ENCODE measurements at places on chromosomes 5 and 9.

GRCh38 chr9:38694676-38695075 is 25.3 kb downstream of the FAM240B start:
- DNase-seq = no peak

DNA sequence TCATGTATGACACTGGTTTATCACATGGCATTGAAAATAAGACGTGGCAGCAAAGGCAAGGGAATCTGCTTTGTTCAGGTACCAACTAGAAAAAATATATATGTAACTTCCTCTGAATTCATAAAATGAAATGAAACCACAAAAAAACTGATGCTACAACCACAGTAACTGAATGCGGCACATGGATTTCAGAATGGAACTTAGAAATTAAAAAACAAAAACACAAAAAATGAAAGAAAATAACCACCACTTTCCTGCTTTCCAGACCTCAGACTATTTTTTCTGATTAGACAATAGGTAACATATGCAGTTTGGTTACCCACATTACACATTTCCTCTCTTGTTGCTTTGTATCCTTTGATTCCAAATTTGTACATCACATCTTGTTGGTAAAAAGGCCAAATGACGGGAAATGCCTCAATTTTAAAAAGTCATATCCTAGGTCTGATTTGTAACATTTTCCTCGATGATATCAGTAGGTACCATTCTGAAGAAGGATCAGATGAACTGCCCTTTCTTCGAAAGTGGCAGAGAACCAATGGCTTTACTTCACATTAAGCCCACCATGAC is 18.1 kb upstream of the PDCL start:
- no peak for DNase-seq

DNA sequence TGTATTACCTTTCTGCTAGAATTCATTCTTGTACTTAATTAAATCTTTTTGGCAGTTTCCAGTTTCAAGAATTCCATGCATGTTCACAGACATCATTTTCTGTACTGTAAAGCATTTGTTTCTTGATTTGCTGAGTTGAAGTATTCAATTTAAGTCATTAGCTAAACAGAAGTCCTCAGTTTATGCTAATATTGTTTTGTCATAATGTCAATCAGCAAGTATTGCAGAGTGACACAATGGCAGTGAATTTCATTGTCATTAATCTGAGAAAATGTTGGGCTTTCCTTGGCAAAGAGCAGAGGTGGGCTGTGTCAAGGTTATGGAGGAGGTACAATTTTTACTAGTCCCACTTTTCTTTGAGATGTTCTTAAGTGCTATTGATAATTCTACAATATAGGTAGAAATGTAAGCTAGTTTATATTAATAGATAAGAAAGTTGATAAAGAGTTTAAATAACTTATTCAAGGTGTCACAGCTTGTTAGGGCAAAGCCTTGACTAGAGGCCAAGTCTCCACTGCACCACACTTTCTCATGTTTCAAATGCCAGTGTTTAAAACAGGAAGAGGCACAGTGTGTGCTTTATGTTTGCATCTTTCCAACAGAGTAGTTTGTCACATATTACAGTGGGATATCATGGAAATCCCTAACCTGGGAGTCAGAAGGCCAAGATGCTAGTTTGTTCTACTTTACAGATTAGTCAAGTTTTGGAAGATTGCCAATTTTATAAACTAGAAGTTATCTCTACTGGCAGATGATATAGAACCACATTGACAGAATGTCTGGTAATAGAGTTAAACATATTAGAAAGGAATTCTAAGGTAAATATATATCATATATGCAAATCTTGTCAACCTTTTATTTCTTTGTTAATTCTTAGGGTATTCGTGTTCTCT is 56.3 kb downstream of the SLF1 start:
- DNase-seq = no peak

- DNase-seq = no peak
Measured at GRCh38 chr5:179264053-179264782, 81.0 kb downstream of the ADAMTS2 start.

- no peak for DNase-seq
Measured at GRCh38 chr9:68887232-68887631, 126.7 kb downstream of the PRKACG start.

DNA sequence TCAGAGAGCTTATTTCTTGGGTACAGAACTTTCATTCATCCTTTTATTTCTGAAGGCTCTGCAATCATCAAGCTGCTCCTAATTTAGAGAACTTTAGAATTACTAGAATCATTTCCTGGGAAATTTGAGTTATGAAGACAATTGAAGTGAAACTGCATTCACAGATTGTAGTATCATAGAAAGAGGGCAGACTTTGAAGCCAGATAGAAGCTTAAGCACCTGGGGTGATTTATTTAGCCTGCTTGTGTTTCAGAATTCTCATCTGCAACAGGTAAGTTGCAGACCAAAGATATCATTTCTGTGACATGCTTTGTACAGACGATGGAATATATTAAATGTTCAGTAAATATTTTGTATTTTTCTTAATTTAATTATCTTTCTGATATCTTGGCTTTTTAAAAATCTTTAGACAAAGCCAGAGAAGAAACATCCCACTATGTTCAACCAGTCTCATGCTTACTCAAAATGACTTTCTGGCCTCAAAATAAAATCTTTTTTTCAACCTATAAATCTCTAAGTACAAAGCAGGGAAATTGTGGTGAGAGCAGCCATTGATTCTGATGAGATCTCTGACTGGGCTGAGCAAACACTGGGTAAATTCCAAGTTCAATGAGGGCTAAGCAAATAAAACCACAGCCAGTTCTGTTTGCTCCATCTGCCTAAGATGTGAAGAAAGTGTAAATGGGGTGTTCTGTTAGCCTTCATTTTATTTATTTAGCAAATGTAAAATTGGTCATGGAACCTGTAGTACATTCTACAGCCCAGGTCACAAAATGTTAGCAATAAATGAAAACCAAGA is 264.7 kb upstream of the CCNG1 start:
- no peak for DNase-seq
